ENCODE measurements at places on chromosomes 1 and 21.

- no peak for DNase-seq
Observed at GRCh38 chr1:204171751-204172178, 5.6 kb upstream of the REN start.

DNA sequence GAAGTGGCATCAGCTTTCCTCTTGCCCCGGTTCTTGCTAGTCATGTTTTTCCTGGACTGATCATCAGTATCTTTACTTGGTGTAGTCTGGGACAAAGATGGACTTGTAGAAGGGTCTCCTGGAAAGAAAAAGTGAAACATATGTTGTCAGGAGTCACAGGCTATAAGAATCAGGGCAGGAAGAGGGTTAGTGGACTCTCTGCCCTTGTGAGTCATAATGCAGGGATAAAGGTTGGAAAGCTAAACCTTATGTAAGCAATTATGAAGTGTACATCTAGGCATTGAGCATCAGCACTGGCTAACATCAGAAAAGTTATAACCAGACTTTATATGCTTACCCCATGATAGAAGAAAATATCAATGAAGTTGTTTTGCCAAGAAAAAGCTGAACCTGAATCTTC lies 51.2 kb downstream of the XKR8 start:
- no peak for DNase-seq

DNA sequence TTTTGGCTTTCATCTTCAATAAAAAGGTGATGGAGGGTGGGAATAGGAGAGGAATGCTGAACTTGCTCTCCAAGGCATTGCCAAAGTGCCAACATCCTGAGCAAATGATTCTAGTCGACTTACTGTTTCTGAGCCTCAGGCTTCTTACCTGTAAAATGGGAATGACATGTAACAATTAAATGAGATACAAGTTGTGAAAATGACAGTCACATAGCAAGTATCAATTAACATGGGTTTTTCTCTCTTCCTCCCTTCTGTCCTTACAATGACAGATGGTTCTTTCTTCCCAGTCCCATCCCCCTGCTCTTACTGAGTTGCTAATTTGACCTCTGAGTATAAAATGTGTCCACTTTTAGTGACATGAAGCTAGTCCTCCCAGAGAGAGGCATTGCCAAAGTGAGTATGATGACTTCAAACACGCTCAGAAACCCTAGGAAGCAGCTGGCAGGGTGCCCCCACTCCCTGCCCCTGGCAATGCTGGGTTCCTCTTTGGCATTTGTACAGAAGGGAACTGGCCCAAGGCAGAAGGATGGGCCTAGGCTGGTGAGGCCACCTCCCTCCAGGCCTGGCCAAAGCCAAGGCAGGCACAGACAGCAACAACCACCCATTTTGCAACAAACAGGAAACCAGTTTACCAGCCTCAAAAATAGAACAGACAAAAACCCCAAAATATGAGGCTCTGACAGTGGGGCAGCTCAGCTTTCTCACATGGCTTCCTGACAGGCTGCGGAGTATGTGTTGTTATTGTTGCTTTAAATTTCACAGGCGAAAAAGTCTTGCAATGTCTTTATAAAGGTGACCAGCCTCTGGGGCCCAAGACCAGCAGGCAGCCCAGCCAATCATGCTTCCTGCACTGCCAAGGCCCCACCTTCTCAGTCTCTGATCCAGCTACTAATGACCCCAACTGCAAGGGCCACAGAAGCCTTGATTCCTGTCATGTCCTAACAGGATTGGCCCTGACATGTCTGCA lies 115.9 kb downstream of the HIVEP3 start:
- no peak for DNase-seq

DNA sequence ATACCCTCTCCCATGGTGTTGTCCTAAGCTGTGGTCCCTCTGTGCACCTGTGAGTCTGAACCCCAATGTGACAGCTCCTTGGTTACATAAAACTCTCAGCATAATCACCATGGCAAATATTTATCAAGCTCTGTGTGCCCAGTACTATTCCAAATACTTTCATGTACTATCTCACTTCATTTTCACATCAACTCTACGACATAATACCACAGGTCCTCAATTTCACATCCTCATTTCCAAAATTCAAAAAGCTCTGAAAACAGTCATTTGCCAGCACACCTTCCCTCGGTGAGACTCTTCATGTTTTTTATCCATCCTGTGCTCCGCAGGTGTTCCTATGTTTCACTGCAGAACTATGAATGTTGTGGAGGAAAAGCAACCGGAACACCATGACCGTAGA lies 12.4 kb upstream of the CREG1 start:
- no peak for DNase-seq

DNA sequence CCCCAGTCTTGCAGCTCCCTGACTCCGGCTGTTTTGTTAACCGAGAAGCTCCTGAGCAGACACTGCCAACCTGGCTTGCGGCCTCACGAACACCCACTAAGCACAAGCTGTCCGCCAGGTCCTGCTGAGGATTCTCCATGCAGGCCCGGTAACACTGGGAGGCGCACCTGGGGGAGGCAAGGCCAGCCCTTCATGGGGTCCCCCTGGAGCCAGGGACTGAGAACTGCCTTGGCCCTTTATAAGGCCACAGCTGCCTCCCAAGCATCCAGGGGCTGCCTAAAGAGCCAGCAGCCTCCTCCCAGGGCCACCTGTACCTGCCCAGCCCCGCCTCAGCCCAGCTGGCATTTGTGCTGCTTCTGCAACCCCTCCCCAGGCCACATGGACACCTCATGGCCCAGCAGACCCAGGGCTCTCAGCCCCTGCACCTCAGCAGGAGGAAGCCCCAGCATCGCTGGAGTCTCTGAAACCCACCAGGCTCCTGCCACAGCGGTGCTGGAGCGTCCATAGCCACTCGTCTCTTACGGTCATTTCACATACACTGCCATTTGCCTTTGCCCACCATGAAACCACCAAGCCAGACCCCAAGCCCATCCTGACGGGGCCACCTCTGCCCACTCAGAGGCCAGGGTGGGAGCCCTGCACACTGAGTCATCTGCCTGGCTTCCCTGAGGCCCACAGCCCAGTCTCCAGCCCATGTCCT lies 82.5 kb downstream of the NPHP4 start:
- no peak for DNase-seq

- no peak for DNase-seq
Observed at GRCh38 chr21:18812308-18812707, 408.7 kb upstream of the TMPRSS15 start.

DNA sequence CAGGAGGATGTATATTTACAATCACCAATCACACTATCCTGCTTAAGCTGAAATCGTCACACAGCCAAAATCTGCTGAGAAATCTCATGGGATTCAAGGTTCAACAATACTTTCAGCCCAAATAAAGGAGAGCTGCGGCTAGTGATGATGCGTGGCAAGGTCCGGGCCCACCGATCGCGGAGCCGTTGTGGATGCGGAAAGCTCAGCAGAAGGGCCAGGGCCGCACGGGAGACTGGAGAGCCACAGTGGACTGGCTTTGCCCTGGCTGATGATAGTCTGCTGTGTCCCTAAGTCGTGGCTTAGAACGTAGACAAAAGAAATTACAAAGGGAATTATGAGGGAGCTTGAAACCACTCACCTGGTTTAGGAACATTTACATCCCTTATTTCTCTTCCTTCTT lies 48.0 kb upstream of the SSX2IP start:
- no peak for DNase-seq

GRCh38 chr1:151944857-151945575 lies 35.7 kb upstream of the THEM4 start:
- DNase-seq, result no peak

- no peak for DNase-seq
Observed at GRCh38 chr1:37410105-37410504, 64.3 kb upstream of the ZC3H12A start.

DNA sequence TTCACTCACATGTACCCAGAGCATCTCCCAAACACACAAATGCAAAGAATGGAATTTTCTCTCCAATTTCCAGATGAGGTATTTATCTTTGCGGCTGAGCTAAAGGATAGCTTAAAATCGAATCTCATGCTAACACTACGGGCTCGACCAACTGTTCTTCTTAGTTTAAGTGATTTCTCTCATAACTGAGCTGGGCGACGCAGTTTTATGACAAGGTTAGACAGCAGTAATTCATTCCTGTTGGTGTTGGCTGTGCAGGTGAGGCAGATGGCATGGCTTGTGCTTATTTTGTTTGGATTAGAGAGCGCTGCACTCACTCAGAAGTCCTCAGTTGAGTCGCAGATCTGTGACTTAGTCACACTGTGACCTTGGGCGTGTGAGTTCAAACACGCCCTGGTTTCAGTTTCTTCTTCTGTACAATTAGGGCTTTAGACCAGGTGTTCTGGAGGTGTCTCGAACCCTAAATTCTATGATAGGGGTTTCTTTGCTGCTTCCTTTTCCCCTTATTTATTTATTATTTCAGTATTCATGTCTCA lies 41.5 kb upstream of the MRPS6 start:
- DNase-seq, result no peak

- DNase-seq, result no peak
Observed at GRCh38 chr1:70963374-70963773, 84.2 kb downstream of the PTGER3 start.

DNA sequence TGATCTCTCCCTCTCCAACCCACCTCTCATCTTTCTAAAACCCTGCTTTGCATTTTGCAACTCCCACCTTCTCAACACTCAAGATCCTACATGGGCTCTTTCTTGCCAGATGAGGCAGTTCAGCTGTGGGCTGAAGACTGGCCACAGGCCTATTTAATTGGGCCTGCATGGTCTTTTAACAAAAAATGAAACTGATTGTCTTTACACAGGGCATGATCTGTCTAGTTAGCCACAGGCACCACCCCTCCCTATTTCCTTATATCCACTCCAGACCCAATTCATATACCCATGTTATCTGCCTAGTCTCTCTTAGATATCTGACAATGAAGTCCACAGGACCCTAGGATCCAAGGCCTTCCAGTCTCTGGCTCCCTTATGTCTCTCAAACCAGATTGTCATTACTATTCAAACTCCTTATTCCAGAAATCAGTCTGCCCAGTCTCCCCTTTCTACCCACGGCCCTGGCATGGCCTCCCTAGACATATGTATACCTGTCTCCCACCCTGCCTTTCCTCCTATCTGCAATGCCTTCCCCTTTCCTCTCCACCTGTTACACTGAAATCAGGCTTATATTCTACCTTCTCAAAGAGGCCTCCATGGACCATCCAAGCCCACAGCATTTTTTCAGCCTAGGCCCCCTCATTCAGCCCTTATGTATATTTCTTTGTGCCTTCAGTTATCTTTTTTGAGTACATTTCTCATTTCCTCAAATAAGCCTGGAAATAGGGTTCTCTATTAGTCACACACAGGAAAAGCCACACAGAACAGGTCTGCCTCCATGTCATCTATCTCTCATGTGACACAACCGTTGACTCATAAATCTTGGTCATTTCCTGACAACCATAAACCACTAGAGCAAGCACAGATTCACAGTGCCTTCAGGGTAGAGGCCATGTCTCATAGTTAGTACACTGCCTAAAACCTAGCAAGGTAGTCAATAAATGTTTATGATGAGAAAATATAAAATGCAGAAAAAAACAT lies 39.0 kb downstream of the LPAR3 start:
- DNase-seq, result peak; percentile 29

- peak; percentile 22 for DNase-seq
Observed at GRCh38 chr1:148318123-148318903, 164.8 kb downstream of the PPIAL4G start.

- DNase-seq, result no peak
Observed at GRCh38 chr1:33270379-33270778, 14.1 kb downstream of the ZNF362 start.

- DNase-seq, result no peak
Observed at GRCh38 chr1:239125027-239125426, 261.3 kb upstream of the CHRM3 start.

DNA sequence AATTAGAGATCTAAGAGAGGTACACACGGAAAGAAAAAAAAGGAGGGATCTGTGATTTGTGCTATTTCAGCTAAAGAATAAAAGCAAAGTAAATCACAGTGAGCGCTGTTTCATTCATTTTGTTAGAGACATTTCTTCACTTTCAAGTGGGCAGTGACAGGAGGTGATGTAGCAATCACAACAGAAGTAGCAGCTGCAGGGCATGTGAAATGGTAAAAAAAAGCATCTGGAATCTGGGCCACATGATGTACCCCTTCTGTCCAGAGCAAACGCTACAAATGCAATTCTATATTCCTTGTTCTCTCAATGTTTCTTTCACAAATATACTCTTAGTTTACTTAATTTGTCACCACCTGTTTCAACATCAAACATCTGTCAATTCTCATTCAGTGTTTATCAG lies 786.5 kb downstream of the LRRIQ3 start:
- DNase-seq, result no peak

DNA sequence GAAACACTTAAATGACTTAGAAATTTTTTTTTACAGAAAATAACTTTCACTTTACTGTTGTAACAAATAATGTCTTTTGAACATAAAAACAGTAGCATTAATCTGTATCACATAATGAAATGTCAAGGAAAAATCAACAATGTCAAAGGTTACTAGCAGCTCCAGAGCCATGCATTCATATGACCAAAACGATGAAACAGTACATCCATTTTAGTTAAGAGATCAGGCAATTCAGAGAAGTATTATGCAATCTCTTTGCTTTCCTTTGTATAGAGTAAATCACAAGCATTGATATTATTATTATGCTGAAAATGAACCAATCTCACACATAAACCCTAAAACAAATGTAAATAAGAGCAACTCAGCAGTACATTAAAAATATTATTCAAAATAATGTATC lies 748.9 kb downstream of the PLA2G4A start:
- DNase-seq, result no peak

DNA sequence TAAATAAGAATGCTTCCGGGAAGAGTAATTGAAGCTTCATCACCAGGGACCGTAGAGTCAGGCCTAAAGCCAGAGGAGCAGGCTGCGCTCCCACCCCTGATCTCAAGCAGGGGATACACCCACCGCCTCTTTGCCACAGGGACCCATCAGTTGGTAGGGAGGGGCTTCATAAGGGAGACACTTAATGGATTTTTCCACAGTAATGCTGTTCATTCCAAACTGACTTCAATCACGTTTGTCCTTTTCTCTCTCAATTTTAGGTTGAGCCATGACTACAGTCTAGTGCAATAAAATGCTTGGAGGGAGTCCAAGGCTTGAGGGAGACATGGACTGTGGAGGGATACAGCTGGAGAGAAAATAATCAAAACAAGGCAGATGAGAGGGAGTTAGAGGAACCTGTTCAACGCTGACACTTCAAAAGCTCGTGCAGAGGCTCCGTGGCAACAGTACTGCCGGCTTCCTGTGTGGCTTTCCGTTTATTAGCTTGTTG lies 111.5 kb downstream of the SEC16B start:
- no peak for DNase-seq

- DNase-seq, result no peak
Observed at GRCh38 chr1:155650231-155650757, 38.3 kb downstream of the YY1AP1 start.

DNA sequence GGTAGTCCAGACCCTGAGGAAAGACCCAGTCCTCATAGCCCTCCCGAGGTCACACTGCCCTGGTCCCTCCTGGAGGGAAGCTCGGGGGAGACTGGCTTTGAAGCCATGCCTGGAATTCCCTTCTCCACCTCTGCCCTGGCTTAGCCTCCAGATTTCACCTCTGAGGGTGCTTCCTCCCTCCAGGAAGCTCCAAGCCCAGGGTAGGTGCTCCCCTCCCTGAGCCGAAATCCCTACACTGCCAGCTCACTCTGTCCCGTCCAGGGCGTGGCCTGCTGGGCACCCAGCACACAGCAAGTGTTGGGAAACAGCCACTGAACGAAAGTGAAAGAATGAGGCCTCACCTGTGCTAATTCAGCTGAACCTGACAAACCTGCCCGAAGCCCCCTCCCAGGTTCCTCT lies 6.0 kb upstream of the TNFRSF25 start:
- DNase-seq, result no peak

Data from T-helper 22 cell (primary cell).